ENCODE measurements at places on chromosomes 2 and 18. TPM values are rescaled to one million over a fixed set of nuclear protein-coding genes. Genes with fewer than 3 reads are reported as not detected.

DNA sequence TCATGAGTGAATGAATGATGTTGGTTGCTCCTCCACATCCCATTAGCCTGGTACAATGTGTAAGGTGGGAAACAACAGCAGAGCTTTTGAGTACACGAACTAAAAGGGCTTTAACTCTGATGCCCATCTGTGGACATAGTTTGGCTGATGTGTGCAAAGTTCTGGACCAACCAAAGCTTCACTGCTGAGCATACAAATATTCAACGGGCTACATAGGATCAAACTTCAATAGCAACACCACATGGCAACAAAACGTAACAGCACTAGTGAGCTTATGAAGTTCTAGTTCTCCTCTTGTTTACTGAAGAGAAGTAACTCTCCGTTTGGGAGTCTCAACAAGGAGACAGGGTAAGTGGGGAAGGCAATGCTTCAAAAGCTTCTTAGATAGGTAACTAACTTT lies 20.4 kb downstream of the STAM2 start:
- no peak overlapping the region for H3K27ac ChIP-seq
- no peaks in the 10 kb centered on the region for H3K4me1 ChIP-seq
- H3K27me3 ChIP-seq = no peaks in the 10 kb centered on the region
- DNase-seq = no peak

DNA sequence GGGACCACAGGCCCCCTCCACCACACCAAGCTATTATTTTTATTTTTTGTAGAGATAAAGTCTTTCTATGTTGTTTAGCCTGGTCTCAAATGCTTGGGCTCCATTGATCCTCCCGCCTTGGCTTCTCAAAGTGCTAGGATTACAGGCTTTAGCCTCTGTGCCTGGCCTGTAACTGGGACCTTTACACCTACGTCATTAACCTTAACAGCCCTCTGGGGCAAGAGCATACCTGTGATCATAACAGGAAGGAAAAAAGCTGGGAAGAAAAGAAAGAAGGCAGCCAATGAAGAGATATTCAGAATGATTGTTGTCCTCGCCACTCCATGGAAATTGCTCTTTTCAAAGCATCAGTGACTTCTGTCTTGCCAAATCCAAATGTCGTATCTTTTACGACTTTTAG lies 338.2 kb downstream of the LRRTM1 start:
- no peak for DNase-seq
- no peaks in the 10 kb centered on the region for H3K36me3 ChIP-seq
- H3K4me1 ChIP-seq = no peaks in the 10 kb centered on the region
- no peak overlapping the region for H3K4me3 ChIP-seq

DNA sequence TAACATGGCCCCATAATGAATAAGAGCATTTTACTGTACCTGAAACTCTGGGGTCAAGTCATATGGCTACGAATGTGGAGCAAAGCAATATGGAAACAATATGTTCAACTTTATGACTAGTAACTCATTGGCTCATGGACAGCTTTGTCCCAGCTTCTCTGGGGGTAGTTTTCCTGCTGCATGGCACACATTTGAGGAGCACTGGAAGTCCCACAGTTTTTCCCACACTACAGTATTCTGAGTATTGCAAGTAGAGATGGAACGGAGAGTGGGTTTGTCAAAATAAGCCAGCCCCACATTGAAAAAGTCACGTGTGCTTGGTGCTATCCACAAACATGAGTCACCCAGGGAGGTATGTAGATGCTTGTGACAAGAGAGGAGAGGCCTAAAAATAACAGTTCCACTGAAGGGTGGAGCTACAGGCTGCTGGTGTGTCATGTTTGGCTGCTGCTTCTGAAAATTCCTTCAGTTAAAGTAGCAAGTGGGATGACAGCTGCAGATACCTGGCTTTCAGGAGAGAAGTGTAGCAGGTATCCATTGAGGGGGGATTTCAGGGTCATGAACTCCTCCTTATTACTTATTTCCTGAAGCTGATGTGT lies 48.2 kb upstream of the CTAGE1 start:
- peaks cover 3% of the 10 kb centered on the region for H3K27me3 ChIP-seq
- H3K36me3 ChIP-seq = no peaks in the 10 kb centered on the region
- peak overlapping the region; percentile 31 for H3K27ac ChIP-seq
- DNase-seq = peak; percentile 79

- peaks cover 18% of the 10 kb centered on the region for H3K4me1 ChIP-seq
- no peaks in the 10 kb centered on the region for H3K27me3 ChIP-seq
- H3K36me3 ChIP-seq = no peaks in the 10 kb centered on the region
- peak; percentile 34 for DNase-seq
- H3K27ac ChIP-seq = no peak overlapping the region
- no peak overlapping the region for H3K4me3 ChIP-seq
These were observed 47.0 kb downstream of the RAB12 start for GRCh38 chr18:8656232-8656631.

The DIPK1C gene
- 18.1 TPM for polyA plus RNA-seq

DNA sequence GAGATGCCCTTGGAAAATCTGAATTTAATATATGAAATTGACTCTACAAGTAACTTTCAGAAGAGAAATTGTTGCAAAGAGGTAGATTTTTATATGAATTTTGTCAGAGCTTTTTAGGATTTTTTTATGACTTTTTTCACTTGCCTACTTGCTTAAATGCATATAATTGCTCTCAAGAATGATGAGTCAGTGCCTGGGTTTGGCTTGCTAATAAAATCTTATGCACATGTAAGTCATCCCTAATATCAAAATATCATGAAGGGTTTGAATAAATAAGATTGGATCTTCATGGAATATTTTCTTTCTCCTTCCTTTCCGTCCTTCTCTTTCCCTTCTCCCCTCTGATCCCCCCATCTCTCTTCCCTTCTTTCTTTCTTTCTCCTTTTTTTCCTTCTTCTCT lies 354.1 kb downstream of the TXNL1 start:
- H3K4me1 ChIP-seq = no peaks in the 10 kb centered on the region
- H3K27me3 ChIP-seq = no peaks in the 10 kb centered on the region
- no peak overlapping the region for H3K27ac ChIP-seq
- H3K4me3 ChIP-seq = no peak overlapping the region

The PARD3B gene
- polyA plus RNA-seq = 9.3 TPM

DNA sequence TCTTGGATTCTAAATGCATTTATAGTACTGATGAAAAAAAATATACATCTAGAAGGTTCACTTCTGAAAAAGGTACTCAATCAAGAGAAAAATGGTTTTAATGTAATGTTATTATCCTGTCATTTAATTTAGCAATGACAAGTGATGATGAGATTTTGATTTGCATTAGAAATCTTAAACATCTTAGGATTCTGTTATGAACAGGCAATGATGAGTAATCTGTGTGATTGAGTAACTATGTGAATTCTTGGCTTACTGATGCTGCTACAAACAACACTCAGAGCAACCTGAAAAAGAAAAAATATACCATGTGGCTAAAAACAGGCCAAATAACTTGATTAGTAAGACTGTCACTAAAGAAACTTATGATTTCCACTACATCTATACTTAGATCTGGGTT lies 30.1 kb downstream of the RBKS start:
- no peak overlapping the region for H3K4me3 ChIP-seq
- H3K4me1 ChIP-seq = no peaks in the 10 kb centered on the region
- no peak overlapping the region for H3K27ac ChIP-seq
- no peak for DNase-seq
- H3K27me3 ChIP-seq = no peaks in the 10 kb centered on the region
- H3K36me3 ChIP-seq = no peaks in the 10 kb centered on the region

- no peak for DNase-seq
- H3K4me3 ChIP-seq = no peak overlapping the region
- no peaks in the 10 kb centered on the region for H3K36me3 ChIP-seq
These were observed 14.8 kb downstream of the KCNIP3 start for GRCh38 chr2:95311815-95312542.

- H3K27me3 ChIP-seq = no peaks in the 10 kb centered on the region
- no peak for DNase-seq
- no peak overlapping the region for H3K4me3 ChIP-seq
- no peaks in the 10 kb centered on the region for H3K36me3 ChIP-seq
These were observed 91.4 kb downstream of the ACSL3 start for GRCh38 chr2:222952204-222952603.

- H3K27me3 ChIP-seq = no peaks in the 10 kb centered on the region
- H3K27ac ChIP-seq = no peak overlapping the region
- no peaks in the 10 kb centered on the region for H3K36me3 ChIP-seq
- no peak overlapping the region for H3K4me3 ChIP-seq
- peaks cover 2% of the 10 kb centered on the region for H3K4me1 ChIP-seq
These were observed 13.3 kb upstream of the CDH7 start for GRCh38 chr18:65737471-65737955.

The CTLA4 gene
- polyA plus RNA-seq = 0.50 TPM

The PAX3 gene
- 0.27 TPM for polyA plus RNA-seq

DNA sequence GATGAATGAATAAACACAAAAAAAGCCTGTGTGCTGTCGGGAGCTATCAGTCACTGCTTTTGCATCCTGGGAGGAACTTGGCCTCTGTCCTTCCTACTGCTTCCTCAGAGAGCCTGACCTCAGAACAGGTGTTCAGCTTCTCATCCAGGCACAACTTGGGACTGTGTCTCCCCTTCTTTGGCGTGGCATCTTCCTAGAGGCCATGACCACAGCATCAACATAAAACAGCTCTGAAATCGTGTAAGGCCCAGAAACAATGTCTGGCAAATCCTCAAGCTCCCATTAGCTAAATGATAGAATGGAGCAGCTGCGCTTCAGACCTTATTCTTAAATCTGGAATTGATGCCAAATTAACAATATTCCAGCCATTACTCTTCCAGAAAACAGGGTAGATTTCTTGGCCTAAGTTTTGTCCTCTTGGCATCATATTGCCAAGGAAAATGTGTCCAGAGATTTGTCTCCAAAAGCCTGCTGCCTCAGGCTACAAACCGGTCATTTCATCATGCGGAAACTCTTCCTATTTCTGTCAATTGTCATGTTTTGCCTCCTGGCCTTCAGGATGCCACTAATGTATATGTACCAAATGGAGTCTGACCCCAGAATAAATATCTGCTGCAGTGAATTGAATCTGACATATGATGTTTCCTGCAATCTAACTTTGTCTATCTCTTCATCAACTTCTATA lies 53.2 kb upstream of the RAB27B start:
- peaks cover 10% of the 10 kb centered on the region for H3K4me1 ChIP-seq
- no peak overlapping the region for H3K4me3 ChIP-seq
- peak overlapping the region; percentile 3 for H3K27ac ChIP-seq
- DNase-seq = peak; percentile 81

DNA sequence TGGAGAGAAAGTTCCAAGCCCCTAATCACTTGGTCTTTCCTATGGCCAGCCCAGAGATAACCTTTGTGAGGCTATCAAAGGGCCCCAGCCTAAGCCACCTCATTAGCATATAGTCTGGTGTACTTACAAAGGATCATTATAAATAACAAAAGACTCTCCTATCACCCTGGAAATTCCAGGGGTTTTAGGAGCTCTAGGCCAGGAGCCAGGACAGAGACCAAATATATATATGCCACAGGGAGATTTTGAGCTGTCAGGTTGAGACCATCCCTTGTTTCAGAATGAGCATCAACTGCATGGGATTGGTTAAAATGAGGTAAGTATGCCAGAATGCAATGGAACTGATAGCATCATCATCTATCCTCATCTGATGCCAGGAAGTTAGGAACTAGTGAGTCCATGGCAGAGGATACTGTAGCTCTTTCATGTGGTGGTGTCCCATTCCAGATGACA lies 32.1 kb upstream of the CHRNA1 start:
- H3K27ac ChIP-seq = no peak overlapping the region
- peaks cover 2% of the 10 kb centered on the region for H3K4me1 ChIP-seq
- H3K4me3 ChIP-seq = no peak overlapping the region
- DNase-seq = no peak

The SPP2 gene
- polyA plus RNA-seq = not detected

DNA sequence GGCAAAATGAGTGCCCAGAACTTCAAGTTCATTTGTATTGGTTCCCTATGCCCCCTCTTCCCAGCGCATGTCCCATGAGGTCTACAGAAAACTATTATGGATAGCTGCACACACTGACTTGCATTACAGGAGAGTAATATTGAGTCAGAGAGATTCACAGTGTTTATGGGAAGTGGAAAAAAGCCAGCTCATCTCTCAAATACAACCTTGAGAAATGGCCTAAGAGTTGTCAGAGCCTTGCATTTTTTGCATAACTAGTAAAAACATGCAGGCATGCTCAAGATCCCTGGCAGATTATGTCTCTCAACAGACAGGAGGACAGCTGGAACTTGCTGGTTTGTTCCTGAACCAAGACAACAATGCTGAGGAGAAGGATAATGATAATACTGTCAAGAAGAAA lies 1292.8 kb downstream of the DSC3 start:
- no peaks in the 10 kb centered on the region for H3K36me3 ChIP-seq
- H3K27me3 ChIP-seq = no peaks in the 10 kb centered on the region
- no peak overlapping the region for H3K4me3 ChIP-seq

The LRP2 gene
- polyA plus RNA-seq = not detected

The EDAR gene
- polyA plus RNA-seq = 1.1 TPM

- no peaks in the 10 kb centered on the region for H3K27me3 ChIP-seq
- no peak overlapping the region for H3K27ac ChIP-seq
- H3K4me1 ChIP-seq = no peaks in the 10 kb centered on the region
- DNase-seq = no peak
- H3K36me3 ChIP-seq = no peaks in the 10 kb centered on the region
- H3K4me3 ChIP-seq = no peak overlapping the region
These were observed 123.6 kb upstream of the CAB39 start for GRCh38 chr2:230589025-230589424.

- no peak overlapping the region for H3K4me3 ChIP-seq
- peak; percentile 51 for DNase-seq
- H3K27ac ChIP-seq = peak overlapping the region; percentile 56
- H3K36me3 ChIP-seq = no peaks in the 10 kb centered on the region
- H3K4me1 ChIP-seq = peaks cover 2% of the 10 kb centered on the region
These were observed 366.9 kb downstream of the NYAP2 start for GRCh38 chr2:225766431-225766830.

GRCh38 chr2:28101892-28102291 lies 211.4 kb downstream of the BABAM2 start:
- H3K27me3 ChIP-seq = no peaks in the 10 kb centered on the region
- no peaks in the 10 kb centered on the region for H3K36me3 ChIP-seq
- H3K4me1 ChIP-seq = peaks cover 11% of the 10 kb centered on the region
- peak; percentile 26 for DNase-seq

DNA sequence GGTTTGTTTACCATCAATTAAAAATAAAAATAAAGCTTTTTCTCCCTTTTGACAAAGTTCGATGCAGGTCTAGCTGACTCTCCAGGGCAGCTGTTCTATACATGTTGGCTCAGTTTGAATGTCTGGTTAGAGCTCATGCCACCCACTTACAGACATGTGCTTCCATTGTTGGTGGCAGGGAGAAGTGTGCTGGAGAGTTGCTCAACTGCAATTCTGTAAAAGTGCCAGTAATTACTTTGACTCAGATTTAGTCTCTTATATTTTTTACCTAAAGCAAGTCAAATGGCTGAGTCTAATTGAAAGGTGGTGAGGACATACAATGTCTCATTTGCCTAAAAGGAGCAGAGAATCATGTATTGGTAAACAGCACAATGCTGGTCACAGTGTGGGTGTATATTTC lies 609.1 kb upstream of the SYT4 start:
- H3K27me3 ChIP-seq = no peaks in the 10 kb centered on the region
- no peak for DNase-seq
- H3K36me3 ChIP-seq = no peaks in the 10 kb centered on the region
- no peak overlapping the region for H3K4me3 ChIP-seq
- H3K27ac ChIP-seq = no peak overlapping the region
- peaks cover 5% of the 10 kb centered on the region for H3K4me1 ChIP-seq

The ABCG8 gene
- polyA plus RNA-seq = 0.10 TPM

- H3K27me3 ChIP-seq = no peaks in the 10 kb centered on the region
- no peak for DNase-seq
- no peaks in the 10 kb centered on the region for H3K4me1 ChIP-seq
- no peak overlapping the region for H3K27ac ChIP-seq
- H3K4me3 ChIP-seq = no peak overlapping the region
- no peaks in the 10 kb centered on the region for H3K36me3 ChIP-seq
These were observed 983.0 kb upstream of the SLC39A10 start for GRCh38 chr2:194674043-194674442.

- no peak overlapping the region for H3K4me3 ChIP-seq
- peak; percentile 83 for DNase-seq
- H3K27me3 ChIP-seq = no peaks in the 10 kb centered on the region
- no peaks in the 10 kb centered on the region for H3K4me1 ChIP-seq
- H3K36me3 ChIP-seq = no peaks in the 10 kb centered on the region
These were observed 54.9 kb upstream of the CAPN13 start for GRCh38 chr2:30862054-30862651.
